ENCODE measurements at places on chromosomes 3 and 15.

DNA sequence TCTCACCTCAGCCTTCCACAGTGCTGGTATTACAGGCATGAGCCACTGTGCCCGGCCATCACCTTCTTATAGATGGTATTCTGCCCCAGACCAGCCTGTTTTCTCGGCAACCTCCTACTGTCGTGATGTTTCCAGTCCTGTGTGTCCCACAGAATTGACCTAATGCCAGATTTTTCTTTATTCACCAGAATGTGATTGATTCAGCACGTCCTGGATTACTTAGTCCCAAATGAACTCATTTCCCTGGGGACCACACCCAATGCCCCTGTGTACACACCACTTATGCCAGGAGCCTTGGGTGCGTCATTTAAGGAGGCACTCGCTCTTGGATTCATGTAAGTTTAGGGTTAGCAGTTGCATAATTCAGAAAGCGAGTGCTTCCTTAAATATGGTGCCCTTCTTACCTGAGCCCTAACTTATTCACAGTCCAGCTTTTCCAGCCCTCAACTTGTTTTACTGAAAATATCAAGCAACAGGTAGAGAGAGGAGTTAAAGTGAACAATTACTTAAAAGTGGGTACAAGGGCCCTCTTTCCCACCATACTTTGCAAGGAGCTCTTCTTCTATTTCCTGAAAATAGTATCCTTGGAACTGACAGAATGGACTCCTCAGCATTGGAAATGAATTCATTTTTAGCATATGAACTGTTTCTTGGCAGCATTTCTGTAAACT lies 64.6 kb upstream of the UBE2E1 start:
- DNase-seq, result no peak

GRCh38 chr3:126103121-126104027 lies 19.4 kb upstream of the SLC41A3 start:
- DNase-seq, result no peak

- DNase-seq, result no peak
These were observed 36.3 kb downstream of the TFG start for GRCh38 chr3:100745617-100746016.

- no peak for DNase-seq
These were observed 40.3 kb upstream of the SCN5A start for GRCh38 chr3:38689774-38690173.

DNA sequence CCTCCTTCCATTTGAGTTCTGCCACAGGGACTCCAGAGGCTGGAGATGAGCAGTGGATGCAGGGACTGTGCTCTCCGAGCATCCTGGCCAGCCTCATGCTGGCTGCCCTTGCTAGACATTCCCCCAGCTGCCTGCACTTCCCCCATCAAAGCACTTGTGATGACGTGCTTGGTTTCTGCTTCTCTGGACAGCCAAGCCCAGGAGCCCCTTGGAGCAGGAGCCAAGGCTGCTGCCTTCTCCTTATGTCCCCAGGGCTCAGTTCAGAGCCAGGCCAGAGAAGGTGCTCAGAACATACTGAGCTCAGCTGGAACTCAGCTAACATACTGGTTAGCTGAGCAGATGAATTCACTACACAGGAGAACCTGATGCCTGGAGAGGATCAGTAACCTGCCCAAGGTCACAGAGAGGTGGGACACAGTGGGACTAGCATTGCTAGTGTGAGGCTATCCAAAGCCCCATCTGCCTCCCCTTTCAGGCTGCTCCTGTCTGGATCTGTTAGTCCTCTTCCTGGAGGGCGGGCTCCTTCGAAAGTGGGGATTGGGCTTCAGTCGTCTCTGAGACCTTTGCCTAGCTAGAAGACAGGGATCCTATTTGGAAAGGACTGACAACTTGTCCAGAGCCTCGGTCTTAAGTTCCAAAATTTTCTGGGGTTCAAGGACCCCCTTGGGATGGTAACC lies 4.3 kb downstream of the PCBP4 start:
- DNase-seq, result no peak

DNA sequence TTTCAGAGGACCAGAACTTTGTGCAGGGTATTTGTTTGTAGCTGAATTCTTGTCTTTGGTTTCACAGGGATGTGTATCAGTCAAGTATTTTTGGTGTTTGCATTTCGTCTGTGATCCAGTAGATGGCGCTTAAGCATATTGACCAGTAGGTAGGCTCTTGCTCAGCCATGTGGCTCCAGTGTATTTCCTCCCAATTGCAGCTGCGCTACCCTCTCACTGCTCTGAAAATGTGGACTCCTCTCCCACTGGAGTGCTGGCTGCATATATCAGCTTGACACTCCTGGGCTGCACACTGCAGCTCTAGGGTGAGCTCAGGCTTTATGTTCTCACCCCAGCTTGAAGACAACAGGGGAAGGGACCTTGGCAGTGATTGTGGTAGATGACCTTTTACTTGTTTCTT lies 1264.3 kb upstream of the ALCAM start:
- DNase-seq, result no peak

- DNase-seq, result no peak
These were observed 1.0 kb downstream of the NMB start for GRCh38 chr15:84656972-84657371.

- no peak for DNase-seq
These were observed 61.3 kb downstream of the DMXL2 start for GRCh38 chr15:51561271-51561670.

DNA sequence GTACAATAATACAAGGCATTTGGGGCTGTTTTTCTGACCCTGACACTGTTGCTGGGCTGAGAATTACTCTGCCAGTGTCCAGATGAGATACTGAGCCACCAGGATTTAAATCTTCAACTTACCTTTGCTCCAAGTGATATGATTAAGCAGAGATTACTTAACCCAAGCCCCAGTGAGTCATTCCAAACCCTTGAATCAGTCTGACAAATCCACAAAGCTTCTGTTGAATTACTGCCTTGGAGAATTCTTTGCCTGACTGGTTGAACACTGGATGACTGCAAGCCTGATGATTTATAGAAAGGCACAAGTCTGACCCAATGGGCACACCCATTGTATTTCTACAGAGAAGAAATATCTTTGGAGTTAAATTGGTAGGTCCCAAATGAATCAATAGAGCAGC lies 88.2 kb upstream of the TSC22D2 start:
- DNase-seq, result no peak
